HCEC 1CT (cell line): ENCODE measurements at places on chromosomes 12 and 14.

- no peak for DNase-seq
These were observed 125.2 kb upstream of the PARP11 start for GRCh38 chr12:3998397-3998796.

GRCh38 chr12:19440019-19440858 is 947 bp downstream of the AEBP2 start:
- DNase-seq = peak; percentile 47

DNA sequence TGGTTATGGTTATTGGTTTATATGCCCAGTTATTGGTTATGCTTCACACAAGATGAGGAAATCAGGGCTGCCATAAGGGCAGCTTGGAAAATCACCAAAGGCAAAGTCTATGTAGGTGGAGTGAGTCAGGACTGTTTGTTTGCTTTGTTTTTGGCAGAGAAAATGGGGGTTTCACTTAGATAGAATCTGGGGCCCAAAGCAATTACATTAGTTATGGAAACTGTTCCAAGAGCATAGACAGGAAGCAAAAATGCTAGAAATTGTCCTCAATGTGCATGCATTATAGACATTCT is 2.2 kb downstream of the VAMP1 start:
- DNase-seq = peak; percentile 51

DNA sequence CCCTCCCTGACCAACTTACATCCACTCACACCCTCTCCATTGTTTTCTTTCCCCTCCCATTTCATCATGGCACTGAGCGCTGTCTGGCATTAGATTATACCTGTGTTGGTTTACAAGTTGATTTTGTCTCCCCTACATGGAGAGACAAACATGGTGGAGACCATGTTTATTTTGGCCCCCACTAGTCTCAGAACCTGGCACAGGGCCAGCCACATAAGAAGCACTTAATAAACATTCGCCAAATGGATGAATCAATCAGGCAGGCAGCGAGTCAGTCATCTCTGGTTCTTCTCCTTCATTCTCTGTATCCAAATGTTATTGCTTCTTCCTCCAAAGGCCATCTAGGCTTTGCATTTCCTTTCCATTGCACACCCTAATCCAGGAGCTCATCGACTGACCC is 177.4 kb downstream of the DPF3 start:
- DNase-seq = peak; percentile 11

GRCh38 chr14:81523016-81523415 is 10.6 kb downstream of the SEL1L start:
- no peak for DNase-seq

DNA sequence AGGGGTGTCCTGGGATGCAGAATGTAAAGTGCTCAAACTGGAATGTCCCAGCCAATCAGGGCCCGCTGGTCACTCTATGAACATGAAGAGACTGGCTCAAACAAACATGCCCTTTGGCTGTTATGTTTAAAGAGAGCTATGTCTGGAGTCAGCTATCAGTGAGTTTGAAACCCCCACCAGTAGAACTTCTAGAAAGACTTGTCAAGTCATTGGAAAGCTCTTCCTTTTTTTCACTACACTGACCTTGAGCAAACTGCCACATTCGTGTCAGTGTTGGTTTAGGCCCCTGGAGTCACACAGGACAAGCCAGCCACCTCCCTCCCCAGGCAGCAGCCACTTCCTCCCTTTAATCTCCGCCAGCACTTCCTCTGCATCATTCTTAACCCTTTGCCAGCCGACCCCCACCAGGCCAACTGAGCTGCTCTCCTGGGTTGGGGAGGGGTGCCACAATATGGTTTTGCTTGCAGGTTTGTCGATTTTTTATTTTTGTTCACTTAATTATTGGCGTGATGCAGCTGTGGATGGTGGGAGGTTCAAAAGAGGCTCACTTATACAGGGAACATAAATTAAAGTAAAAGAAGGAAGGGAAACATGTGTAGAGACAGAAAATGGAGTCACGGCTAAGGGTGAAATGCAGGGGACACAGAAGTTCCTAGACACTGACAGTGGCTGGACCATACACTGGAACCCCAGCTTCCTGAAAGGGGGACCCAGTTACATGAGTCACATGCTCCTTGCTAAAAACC is 25.3 kb downstream of the CMKLR1 start:
- DNase-seq = no peak

DNA sequence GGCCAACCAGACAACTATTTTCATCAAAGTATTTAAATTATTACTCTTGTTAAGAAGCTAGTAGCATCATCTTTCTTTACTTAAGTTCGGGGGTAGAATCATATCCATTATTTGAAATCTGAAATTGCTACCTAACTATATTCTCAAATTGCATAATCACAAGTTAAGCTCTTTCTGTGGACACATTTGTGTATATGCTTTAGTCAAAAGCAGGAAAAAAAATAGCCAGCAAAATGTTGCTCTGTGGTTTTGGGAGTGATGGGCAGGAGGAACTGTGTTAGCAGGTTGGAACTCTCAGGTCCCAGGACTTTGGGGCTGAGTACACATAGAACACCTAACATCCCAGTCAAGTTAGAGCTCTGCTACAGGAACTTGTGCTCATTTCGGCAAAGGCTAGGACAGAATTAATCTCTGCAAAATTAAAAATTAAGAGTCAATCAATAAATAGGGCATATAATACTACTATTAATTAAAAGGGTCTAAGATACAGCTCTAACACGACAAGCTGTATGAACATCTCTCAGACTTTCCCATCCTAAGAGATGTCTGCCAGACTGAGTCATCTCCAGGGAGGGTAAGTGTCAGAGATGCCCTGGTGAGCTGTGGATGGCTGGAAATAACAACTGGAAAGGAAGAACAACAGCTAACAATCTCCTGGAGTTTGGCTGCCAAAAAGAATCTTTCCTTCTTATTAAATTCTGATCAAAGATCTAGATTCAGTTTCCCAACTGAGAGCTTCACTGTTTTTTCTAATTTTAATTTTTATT is 203.5 kb upstream of the GZMB start:
- DNase-seq = peak; percentile 53
